Caco-2 (cell line): ENCODE measurements at places on chromosomes 1 and 21.

- H3K36me3 ChIP-seq = no peaks in the 10 kb centered on the region
- no peak overlapping the region for H3K27ac ChIP-seq
- H3K27me3 ChIP-seq = no peaks in the 10 kb centered on the region
- DNase-seq = no peak
Observed at GRCh38 chr1:82423174-82423815, 622.6 kb downstream of the ADGRL2 start.

DNA sequence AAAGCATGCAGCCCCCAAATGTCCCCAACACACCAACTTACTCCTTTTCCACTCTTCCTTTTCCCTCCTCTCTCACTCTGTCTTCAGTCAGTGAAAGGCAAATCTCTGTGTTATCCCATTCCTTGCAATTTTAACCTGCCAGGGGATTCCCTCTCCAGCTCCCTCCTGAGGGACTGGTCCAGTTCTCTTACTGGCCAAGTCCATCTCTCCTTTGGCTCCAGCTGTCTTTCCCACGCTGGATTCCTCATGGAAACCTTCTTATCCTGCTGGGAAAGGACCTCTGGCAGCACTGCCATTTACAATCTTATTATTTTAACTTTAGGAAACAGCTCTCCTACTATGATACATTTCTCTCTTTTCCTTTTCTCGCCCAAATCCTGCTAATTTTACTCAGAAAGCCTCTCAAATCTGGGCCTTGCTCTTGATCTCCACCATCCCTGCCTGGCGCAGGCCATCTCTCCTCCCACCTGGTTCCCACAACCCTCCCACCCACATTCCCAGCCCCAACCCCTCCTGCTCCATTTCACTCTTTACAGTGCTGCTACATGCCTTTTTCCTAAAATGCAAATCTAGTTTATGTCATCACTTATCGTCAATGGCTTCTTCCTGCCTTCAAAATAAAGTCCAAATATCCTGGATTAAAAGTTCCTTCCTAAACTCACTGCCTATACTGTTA, 72.7 kb upstream of the CNN3 start:
- no peaks in the 10 kb centered on the region; the same call in 1 of the 2 replicates for H3K4me1 ChIP-seq

GRCh38 chr1:2948001-2948750, 73.1 kb upstream of the ACTRT2 start:
- H3K4me1 ChIP-seq = no peaks in the 10 kb centered on the region
- no peaks in the 10 kb centered on the region for H3K27me3 ChIP-seq
- no peak for DNase-seq
- H3K27ac ChIP-seq = no peak overlapping the region
- no peak overlapping the region for H3K4me3 ChIP-seq
- no peaks in the 10 kb centered on the region for H3K36me3 ChIP-seq

DNA sequence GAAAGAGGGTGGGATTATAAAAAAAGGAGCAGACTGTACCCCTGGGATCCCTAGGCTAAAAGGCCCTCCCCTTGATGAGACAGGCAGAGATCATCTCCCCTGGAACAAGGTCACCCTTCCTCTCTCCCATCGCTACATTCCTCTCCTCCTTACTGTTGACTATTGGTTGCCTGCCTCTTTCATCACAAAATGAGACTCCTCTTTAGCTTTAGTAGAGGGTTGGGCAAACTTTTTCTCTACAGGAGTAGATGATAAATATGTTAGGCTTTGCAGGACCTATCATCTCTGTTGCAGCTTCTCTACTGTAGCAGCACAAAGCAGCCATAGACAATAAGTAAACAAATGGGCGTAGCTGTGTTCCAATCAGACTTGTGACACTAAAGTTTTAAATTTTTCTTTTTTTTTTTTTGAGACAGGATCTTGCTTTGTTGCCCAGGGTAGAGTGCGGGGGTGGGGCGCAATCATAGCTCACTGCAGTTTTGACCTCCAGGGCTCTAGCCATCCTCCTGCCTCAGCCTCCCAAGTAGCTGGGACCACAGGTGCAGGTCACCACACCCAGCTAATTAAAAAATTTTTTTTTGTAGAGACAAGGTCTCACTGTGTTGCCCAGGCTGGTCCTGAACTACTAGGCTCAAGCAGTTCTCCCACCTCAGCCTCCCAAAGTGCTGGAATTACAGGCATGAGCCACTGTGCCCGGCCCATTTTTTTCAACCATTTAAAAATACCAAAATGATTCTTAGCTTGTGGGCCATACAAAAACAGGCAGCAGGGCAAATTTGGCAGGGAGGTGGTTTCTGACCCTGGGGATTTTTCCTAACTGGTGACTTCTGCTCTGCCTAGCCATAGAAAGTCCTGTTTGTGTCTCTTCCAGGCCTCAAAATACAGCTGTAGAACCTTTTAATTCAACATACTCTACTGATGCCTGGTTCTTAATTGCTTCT, 15.1 kb downstream of the MCL1 start:
- peak overlapping the region; percentile 95 for H3K27ac ChIP-seq
- peaks cover 56% of the 10 kb centered on the region for H3K4me1 ChIP-seq
- H3K27me3 ChIP-seq = no peaks in the 10 kb centered on the region
- H3K4me3 ChIP-seq = no peak overlapping the region
- H3K36me3 ChIP-seq = no peaks in the 10 kb centered on the region; the same call in 1 of the 2 replicates

DNA sequence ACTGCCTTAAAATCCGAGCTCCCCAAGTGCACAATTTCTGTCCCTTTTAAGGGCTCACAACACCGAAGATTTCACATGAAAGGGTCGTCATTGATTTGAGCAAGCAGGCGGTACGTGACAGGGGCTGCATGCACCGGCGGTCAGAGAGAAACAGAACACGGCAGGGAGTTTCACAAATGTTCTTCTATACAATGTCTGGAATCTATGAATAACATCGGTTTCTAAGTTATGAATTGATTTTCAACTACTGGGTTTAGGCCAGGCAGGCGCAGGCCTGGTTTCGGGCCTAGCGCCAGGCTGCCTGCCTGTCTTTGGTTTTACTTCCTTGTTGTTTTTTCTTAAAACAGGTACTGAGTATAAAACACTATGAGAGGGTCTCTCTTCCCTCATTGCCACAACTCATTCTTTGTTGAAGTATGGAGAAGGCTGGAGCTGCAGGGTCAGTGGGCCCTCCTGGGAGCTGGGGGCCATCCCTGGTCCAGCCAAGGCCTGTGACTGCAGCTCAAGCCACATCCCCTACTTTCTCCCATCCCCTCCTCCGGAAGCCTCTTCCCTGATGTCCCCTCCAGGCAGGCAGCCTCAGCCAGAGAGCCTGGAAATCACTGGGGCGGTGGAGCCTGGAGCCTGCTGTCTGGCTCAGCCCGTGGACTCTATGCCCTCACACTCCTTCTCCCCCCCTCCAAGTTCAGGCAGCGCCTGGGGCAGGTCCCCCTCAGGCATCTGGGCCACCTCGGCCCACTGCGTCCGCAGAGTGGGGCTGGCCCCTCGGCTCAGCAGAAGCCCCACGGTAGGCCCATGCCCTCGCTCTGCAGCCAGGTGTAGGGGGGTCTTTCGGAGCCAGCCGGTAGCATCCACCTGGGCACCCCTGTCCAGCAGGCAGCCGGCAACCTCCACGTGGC, 2.4 kb downstream of the ANKRD65 start:
- no peak for DNase-seq
- no peaks in the 10 kb centered on the region for H3K27me3 ChIP-seq
- no peaks in the 10 kb centered on the region for H3K36me3 ChIP-seq
- H3K27ac ChIP-seq = no peak overlapping the region
- no peak overlapping the region for H3K4me3 ChIP-seq
- H3K4me1 ChIP-seq = peaks cover 25% of the 10 kb centered on the region

- no peaks in the 10 kb centered on the region for H3K4me1 ChIP-seq
- H3K36me3 ChIP-seq = no peaks in the 10 kb centered on the region
- no peak for DNase-seq
- no peak overlapping the region for H3K27ac ChIP-seq
Observed at GRCh38 chr1:95974586-95974985, 740.6 kb downstream of the RWDD3 start.

GRCh38 chr1:102578804-102579203, 529.5 kb downstream of the COL11A1 start:
- DNase-seq = no peak
- no peaks in the 10 kb centered on the region for H3K27me3 ChIP-seq
- no peaks in the 10 kb centered on the region for H3K4me1 ChIP-seq
- H3K36me3 ChIP-seq = no peaks in the 10 kb centered on the region
- no peak overlapping the region for H3K4me3 ChIP-seq

- H3K36me3 ChIP-seq = no peaks in the 10 kb centered on the region
- DNase-seq = no peak
- no peak overlapping the region for H3K4me3 ChIP-seq
- H3K27ac ChIP-seq = no peak overlapping the region
- H3K27me3 ChIP-seq = no peaks in the 10 kb centered on the region
Observed at GRCh38 chr1:80211691-80212380, 1205.3 kb upstream of the ADGRL4 start.

DNA sequence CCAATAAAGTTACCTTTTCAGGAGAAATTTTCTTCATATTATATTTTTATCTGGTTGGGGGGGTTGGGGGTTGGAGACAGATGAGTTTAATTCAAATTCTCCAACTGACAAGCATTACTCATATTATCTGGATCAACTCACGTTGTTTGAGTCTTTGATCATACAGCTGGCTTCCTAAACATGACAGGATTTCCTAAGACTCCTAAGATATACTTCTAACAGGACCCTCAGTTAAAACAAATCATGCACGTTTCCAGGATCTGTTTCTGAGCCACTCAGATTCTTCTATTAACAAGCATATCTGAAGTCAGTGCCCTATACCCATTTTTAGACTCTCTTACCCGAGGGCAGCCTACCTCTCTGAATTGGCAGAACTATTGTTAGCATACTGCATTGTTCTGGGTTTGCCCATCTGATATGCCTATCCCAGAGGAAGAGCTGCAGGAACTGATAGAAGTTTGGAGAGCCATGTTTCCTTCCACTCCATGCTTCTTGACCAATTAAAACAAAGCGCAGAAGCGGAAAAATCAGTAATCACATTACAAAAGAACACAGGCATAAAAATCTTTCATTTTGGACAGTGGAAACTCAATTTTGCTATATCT, 653.9 kb downstream of the LTN1 start:
- H3K36me3 ChIP-seq = no peaks in the 10 kb centered on the region
- H3K27me3 ChIP-seq = no peaks in the 10 kb centered on the region
- peaks cover 7% of the 10 kb centered on the region for H3K4me1 ChIP-seq
- no peak overlapping the region for H3K4me3 ChIP-seq
- no peak overlapping the region for H3K27ac ChIP-seq

DNA sequence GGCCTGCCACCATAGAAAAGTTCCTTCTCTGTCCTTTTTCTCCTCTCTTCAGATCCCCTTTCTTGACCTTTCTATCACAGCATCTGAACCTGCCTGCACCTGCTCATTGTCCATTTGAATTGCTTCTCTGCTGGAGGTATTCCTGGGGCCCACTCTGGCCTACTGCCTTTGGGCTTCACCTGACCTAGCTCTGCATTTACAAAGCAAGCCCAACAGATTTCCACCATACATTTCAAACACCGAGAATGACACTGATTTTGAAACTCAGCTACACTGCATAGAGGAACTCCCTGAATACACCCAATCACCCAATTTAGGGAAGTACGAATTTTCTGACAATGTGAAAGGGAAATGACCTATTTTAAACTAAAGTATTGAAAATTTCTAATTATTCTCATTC, 284.5 kb upstream of the USP25 start:
- no peak overlapping the region for H3K4me3 ChIP-seq
- no peaks in the 10 kb centered on the region for H3K27me3 ChIP-seq
- peaks cover 35% of the 10 kb centered on the region for H3K4me1 ChIP-seq
- no peaks in the 10 kb centered on the region for H3K36me3 ChIP-seq
- H3K27ac ChIP-seq = no peak overlapping the region

GRCh38 chr1:10796029-10796944, at the start of gene CASZ1:
Gene CASZ1 (minus strand): TSS chr1:10796646. CDS start chr1:10693889, 102,757 bp downstream.
- H3K4me1 ChIP-seq = no peaks in the 10 kb centered on the region
- no peak within 1 kb of the TSS for H3K27ac ChIP-seq
- H3K4me3 ChIP-seq = peak within 1 kb of the TSS; percentile 46
- no peaks in the 10 kb centered on the region for H3K27me3 ChIP-seq
- H3K36me3 ChIP-seq = no peaks in the 10 kb centered on the region
- peak; percentile 76 for DNase-seq

DNA sequence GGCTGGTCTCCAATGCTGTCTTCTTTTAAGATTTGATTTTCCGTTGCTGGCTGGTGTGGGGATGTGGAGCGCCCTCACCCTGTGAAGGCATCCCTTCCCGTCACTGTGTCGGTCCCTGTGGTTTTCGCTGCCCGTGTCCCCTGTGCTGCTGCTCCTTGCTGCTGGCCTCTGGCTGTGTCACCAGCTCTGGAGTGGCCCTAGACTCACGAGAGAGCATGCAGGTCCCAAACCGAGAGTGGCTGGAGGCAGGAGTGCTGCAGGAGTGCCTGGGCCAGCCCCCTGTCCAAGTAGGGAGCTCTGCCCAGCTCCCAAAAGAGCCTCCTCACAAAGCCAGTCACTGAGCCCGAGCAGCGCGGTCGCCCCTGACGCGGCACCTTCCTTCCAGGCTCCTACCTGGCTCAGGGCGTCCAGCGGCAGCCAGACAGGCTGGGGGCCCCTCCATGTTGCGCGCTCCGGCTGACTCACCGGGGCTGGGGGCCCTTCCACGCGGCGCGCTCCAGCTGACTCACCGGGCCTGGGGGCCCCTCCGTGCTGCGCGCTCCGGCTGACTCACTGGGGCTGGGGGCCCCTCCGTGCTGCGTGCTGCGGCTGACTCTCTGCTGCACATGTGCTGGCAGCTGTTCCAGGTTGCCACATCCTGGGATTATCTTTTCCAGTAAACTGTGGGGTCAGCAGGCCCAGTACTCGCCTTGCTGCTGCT, 106.7 kb upstream of the COL6A1 start:
- peak overlapping the region; percentile 85 for H3K27ac ChIP-seq
- H3K36me3 ChIP-seq = no peaks in the 10 kb centered on the region
- peak overlapping the region; percentile 13 for H3K4me3 ChIP-seq
- H3K27me3 ChIP-seq = no peaks in the 10 kb centered on the region

DNA sequence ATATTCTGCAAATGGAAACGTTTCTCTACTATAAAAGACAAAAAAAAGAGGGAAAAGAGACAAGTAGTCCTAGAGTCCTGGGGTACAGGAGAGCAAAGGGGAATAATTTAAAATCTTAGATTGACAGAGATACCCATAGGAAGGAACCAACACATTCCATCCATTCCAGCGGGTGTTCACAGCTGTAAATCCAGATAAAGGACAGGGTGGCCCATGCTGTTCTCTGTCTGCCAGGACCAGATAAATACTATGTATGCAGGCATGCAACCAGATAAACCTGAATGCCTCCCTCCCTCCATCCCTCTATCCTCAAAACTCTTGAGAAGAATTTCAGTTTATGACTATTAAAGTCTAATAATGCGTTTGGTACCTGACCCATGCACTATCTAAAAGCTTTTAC, 131.8 kb downstream of the PTPN14 start:
- H3K27me3 ChIP-seq = no peaks in the 10 kb centered on the region
- DNase-seq = peak; percentile 73
- H3K36me3 ChIP-seq = no peaks in the 10 kb centered on the region
- peak overlapping the region; percentile 71 for H3K27ac ChIP-seq
